ENCODE measurements at places on chromosomes 7 and 10.

DNA sequence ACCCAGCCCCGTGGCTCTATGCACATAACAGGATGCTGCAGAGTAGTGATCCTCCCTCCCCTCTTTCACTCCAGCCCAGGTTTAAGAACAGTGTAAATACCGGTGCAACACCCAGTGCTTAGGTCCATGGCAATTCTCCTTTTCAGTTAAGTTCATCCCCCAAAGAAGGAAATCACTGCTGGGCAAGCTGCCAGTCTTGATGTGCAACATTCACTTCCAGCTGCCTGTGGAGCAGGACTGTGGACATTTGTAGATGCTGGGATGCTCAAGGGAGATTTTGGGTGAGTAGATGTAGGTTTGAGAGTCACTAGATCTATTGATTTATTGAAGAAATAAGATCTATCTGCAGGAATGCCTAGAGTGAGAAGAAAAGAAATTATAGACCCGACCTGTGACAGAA, 294.3 kb upstream of the KIAA1217 start:
- no peak for DNase-seq

- DNase-seq = no peak
These were observed 40.0 kb downstream of the FGFR2 start for GRCh38 chr10:121558238-121558637.

DNA sequence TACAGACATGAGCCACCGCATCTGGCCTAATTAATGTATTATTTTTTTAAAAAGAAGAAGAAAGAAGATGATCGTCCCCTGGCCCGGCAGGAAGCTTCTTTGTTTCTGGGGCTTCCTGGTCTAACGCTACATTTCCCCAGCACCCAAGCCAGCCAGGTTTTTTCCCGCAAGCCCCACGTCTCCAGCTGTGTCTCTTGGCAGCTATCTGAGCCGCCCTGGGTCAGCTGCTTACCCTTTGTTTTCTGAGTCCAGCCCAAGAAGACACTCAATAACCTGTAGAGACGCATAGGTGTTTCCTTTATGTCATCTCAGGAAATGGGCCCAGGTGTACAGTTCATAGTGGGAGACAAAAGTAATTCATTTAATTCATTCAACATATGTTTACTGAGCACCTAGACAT, 110.2 kb downstream of the MTPAP start:
- no peak for DNase-seq

DNA sequence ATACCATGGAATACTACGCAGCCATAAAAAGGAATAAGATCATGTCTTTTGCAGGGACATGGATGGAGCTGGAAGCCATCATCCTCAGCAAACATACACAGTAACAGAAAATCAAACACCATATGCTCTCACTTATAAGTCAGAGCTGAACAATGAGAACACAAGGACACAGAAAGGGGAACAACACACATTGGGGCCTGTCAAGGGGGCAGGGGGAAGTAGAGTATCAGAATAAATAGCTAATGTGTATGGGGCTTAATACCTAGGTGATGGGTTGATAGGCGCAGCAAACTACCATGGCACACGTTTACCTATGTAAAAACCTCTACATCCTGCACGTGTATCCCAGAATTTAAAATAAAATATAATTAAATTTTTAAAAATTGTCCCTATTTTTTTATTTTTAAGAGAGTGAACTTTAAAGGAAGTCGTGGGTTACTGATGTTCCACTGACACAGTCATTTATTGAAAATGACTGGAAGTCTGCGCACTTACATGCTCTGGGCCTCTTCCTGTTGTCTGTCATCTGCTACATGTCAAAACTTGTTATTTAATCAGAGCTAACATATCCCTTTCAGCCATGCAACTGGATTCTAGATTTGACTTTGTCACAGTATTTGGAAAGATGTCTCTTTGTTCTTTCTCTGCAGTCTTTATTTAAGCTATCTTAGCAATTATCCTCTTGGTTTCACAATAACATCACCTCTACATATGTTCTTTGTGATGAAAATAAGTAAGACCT, 73.7 kb upstream of the ABCB5 start:
- no peak for DNase-seq

DNA sequence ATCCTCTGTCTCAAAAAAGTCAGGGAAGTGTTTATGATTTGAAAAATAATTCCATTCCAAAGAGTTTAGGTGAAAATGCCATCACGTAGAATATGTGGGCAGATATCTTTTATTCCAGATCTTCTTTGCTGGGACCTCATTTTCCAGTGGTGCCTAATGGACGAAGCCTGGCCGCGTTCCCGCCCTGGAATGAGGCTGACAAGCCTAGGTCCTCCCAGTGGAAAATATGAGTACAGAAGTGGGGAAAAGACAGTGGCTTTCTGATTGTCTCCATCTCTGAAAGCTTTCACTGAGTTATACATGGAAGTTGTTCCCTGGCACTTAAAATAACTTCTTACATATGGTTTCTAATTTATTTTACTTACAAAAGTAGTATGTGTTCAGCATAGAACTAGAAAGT, 139.4 kb downstream of the TACC2 start:
- no peak for DNase-seq

DNA sequence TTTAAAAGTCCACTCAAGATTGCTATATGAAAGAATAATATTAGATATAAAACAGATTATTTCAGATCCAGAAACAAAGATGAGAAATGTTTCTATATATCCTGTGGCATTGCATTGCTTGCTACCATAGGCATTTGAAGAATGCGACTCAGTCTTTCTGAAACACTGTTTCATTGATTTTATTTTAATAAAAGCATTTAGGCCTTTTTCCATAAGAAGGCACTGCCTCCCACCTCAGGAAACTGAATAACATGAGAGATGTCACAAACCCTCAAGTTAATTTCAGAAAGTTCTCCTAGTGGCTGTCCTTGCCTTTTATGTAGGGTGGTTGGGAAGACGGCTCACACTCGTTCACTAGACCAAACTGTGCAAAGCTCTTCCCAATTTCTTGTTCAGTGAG, 23.3 kb downstream of the PRPS1L1 start:
- no peak for DNase-seq
